CD4-positive, alpha-beta T cell (primary cell): ENCODE measurements at places on chromosomes 11 and 22. TPM values are rescaled to one million over a fixed set of nuclear protein-coding genes. Genes with fewer than 3 reads are reported as not detected.

- no peak for DNase-seq
Measured at GRCh38 chr11:104191124-104191523, 27.2 kb upstream of the PDGFD start.

GRCh38 chr22:32950366-32950765 is 107.8 kb downstream of the SYN3 start:
- no peak for DNase-seq

GRCh38 chr11:134464981-134465730 is 53.1 kb upstream of the B3GAT1 start:
- DNase-seq = no peak

Gene TOMT
- not detected for total RNA-seq

Gene TSPAN32
- total RNA-seq = 81.8 TPM

Gene SERPING1
- total RNA-seq = not detected

Gene OR51B2
- total RNA-seq = not detected
